ENCODE measurements at places on chromosomes 11 and 22.

GRCh38 chr11:35239471-35240075 lies 100.6 kb downstream of the CD44 start:
- DNase-seq = peak; percentile 52

GRCh38 chr22:23394525-23395326 lies 185.4 kb downstream of the IGLL1 start:
- no peak for DNase-seq

DNA sequence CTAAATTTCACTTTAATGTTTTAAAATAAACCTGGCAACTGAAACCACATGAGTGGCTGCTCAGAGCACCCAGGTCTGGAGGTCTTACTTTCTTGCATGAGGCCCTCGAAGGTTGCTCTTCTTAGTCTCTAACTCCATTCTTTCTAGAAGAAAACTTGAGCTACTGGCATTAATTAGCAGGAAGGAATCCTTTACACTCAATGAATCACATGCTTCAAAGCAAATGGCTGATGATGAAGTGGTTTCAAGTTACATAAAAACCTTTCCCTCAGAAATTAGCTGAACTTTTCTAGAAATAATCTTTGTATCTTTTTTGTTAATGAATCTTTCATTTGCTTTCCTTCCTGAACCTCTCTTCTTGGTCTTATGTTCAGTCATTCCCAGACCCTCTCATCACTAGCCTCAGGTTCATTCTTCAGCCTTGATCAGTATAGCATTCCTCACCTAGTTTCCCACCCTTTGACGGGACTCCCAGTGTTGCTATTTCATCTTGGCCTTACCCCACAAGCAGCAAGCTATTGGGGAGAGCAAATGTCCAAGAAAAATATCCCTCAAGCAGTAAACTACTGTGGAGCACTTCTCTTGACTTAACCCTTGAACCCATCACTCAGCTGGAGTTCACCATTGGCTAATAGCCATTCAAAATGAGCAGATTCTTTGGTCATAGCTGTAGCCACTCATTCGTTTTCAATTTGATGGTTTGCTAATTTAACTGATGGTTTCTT lies 75.1 kb downstream of the INSC start:
- DNase-seq = no peak

GRCh38 chr11:37788141-37788877 lies 1190.3 kb upstream of the RAG2 start:
- no peak for DNase-seq

GRCh38 chr22:37496651-37497050 lies 10.5 kb upstream of the MFNG start:
- DNase-seq = no peak
